ENCODE measurements at places on chromosomes 6 and 20.

DNA sequence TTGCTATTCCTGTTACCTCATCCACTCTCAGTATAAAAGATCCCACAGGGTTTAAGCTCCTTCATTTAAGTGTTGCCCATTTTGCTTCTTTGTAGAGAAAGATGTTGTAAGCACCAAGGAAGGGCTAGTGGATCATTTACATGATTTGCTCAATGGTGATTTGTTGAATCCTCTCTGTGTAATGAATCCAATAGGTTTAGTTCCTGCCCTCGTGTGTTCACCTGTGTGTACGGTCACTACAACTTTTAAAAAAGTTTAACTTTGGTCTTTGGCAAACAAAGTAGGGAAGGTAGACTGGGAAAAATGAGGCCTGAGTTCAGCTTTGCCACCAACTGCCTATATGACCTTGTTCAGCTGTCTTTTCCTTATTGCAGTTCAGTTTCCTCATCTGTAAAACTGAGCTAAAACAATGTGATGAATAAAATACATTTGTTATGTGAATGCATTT lies 51.5 kb downstream of the DHX35 start:
- ATAC-seq: no peak

DNA sequence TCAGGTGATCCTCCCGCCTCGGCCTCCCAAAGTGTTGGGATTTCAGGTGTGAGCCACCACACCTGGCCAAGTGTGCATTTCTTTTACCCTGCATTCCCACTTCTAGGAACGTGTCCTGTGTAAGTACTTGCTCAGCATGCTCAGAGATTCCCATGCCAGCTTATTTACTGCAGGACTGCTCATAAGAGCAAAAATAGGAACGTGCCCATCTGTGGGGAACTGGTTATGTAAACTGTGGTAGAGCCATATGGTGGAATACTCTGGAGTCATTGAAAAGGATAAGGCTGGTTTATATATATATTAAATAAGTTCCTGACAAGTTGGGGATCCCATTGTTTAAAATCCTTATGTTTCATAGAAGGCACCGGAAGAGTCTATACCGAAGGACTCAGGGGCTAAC lies 38.2 kb upstream of the FANCE start:
- no peak for ATAC-seq

DNA sequence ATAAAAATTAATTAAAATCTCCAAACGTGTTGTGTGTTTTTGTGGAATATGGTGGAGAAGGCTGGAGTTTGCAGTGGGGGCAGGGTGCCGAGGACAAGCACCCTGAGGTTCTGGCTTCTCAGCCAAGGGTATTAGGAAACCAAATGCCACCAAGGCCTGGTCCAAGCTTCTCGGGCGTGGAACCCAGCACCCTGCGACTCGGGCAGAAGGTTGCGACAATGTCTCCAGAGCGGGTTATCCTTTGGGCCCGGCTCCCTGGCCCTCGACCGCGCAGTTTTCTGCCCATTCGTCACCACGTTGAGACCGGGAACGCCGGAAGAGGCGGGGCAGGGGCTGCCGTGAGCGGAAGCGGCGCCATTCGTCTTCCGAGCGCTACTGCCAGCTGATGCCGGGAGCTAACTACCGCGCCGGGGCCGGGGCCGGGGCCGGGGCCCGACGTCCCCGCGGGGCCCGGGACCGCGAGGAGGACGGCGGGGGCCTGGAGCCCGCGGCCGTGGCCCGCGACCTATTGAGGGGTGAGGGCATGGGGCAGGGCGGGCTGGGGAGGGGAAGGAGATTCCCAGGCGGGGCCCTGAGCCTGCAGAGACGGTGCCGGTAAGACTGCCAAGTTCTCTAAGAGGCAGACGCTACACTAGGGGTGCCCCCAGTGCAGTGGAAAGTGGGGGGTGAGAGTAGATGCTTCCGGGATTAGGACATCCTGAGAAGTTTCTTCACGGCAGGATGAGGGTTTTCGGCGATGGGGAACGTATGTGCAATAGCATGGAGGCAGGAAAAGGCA lies at the start of gene RRP36:
TSS of gene RRP36 (plus strand) at position 354 of the 778 bp plus-strand sequence. CDS start at position 386, 32 bp downstream.
- peak; percentile 95 for ATAC-seq

DNA sequence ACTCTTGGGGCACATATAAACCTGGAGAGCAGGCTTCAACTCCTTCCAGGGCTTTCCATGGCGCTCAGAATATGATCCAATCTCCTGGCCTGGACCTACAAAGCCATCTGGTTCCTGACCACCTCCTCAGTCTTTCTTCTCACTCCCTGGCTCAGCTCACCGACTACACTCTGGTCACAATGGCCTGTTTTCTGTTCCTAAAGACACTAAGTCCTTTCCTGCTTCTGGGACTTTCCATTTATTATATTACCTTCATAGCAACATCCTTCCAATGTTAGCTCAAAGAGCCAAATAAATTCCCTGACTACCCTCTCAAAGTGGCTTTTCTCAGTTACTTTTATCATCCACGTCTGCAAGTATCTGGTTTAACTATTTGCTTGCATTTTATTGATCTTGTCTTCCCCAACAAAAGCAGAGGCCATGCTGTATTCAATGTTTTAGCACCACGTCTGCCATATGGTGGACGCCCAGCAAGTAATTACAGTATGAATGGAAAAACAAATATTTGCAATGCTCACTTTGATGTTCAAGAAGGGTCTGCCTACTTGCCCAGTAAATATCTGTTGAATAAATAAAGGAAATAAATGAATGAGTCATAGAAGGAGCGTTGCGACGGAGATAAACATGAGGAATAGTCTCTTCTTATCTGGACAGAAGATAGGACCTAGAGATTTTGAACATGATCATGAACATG lies 328.4 kb downstream of the ESR1 start:
- no peak for ATAC-seq

- peak; percentile 52 for ATAC-seq
Observed at GRCh38 chr20:47701612-47702011, 83.7 kb downstream of the SULF2 start.

GRCh38 chr6:3884007-3884745 lies 35.0 kb downstream of the FAM50B start:
- ATAC-seq: peak; percentile 79

- ATAC-seq: no peak
Observed at GRCh38 chr6:16388488-16388887, 150.1 kb downstream of the GMPR start.

DNA sequence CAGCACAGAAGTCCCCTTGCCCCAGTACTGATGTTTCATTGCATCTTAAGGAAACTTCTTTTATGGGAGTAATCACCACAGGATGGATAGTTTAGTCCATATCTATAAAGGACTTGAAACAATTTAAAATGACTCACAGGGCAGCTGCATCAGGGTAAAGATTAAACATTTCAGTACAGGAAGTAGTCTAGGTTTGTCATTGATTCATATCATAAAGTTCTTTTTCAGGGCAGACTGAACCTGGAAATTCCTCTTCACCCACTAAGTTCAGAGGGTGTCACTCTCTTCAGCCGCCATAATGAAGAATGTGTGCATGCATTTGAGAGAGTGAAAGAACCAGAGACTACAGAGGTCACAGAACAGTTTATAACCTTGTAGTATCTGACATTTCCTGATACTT lies 296.3 kb upstream of the JAG1 start:
- no peak for ATAC-seq

DNA sequence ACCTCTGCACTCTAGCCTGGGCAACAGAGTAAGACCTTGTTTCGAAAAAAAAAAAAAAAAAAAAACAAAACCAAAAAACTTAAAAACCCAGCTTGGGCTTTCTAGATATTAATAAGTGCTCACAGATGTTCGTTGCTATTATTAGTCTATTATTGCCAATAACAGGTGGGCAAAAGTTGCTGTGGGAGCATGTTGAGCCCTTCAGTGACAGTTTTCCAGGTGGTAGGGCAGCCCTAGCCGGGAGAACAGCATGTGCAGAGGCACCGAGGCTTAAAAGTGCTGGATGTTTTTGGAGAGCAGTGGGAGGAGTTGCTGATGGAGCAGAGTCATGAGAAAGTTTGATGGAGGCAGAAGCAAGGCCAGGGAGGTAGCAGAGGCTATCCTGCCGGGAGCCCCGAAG lies 4.4 kb downstream of the PPP1R16B start:
- ATAC-seq: no peak

DNA sequence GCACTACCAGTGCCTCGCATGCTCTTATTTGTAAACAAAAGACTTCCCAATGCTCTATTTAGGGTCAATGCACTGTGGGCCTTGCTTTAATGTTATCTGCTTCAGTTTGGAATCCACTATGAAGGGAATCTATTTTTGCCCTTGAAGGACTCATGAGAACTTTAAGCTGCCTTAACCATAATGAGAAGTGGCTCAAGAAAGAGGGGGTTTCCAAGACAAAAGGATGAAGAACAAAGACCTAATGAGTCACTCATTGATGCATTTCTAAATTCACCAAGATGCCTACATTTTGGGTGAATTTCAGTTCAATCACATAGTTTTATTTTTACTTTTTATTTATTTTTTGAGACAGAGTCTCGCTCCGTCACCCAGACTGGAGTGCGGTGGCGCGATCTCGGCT lies 228.2 kb downstream of the LY86 start:
- ATAC-seq: no peak
